ENCODE measurements at places on chromosomes 3 and 15.

- no peak for DNase-seq
Measured at GRCh38 chr3:57147071-57147470, 18.1 kb downstream of the IL17RD start.

DNA sequence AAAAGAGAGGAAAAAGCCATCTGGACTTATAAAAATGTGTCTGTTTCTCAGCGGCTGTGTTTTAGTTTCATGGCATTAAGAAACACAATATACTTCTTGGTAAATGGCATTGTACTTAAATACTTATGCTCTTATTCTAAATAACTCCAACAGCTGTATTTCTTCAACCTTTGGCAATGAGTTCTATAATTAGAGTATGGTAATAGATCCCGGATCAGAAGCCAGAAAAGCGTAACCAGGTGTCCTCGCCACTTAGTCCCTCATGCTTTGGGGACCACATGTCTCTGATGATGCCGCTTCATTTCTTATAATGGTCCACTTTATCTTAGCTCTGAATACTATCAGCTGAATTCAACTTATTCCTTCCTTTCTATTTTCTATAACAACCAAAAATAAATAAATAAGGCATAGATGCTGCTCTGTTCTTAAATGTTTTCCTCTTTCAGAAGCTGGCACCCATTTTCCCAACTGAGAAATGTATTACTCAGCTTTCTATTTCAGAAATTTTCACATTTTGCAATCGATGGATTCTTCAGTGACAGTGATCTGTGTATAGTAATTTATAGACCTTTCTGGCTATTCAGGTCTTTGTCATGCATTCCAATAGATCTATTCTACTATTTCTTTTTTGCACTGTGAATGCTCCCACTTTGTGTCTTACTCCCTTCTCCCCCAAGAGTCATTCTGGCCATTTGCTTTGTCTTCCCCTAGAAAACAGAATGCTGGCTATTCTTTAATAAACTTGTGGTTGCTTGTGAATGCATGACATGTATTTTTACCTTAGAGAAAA, 87.6 kb upstream of the KBTBD8 start:
- no peak for DNase-seq

DNA sequence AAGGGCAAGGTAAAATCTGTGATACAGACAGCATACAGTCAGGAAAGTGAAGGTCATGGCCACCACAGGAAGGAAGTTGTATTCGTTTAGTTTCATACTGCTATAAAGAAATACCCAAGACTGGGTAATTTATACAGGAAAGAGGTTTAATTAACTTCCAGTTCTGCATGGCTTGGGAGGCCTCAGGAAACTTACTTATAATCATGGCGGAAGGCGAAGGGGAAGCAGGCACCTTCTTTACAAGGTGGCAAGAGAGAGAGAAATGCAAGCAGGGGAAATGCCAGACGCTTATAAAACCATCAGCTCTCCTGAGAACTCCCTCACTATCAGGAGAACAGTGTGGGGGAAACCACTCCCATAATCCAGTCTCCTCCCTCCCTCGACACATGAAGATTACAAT, 353.7 kb upstream of the SEMA6D start:
- no peak for DNase-seq

GRCh38 chr3:182632077-182632393, 161.3 kb upstream of the ATP11B start:
- DNase-seq, result no peak

GRCh38 chr15:70856884-70857561, 3.1 kb upstream of the LARP6 start:
- DNase-seq, result no peak

- DNase-seq, result no peak
Measured at GRCh38 chr3:31550452-31551251, 17.9 kb downstream of the STT3B start.

DNA sequence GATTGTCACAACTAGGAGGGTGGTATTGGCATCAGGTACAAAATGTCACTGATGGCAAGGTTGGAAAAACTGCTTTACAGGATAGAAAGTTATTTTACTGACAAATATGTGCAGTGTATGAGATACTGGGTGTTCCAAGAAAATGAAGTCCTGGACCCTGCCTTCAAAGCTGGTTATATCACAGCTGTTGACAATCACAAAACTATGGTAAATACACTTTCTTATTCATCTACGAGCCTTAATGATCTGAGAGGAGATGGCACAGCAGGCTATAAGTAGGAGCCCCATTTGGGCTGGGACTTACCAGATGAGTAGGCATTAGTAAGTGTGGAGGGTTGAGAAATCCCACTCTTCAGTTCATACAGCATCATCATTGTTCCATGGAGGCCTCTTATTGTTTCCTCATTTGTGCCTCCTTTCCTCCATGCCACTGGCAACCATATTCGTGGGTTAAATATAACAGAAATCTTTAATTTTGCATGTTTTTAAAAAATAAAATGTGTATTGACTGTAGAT, 66.9 kb downstream of the CMTM8 start:
- no peak for DNase-seq

GRCh38 chr3:141218162-141218835, 13.3 kb upstream of the PXYLP1 start:
- no peak for DNase-seq

- DNase-seq, result no peak
Measured at GRCh38 chr15:89495638-89496145, 691 bp downstream of the RHCG start.

Measured in stimulated activated CD4-positive, alpha-beta T cell treated with anti-CD3 and anti-CD28 coated beads, Interleukin-1b, Interleukin-23, amount 100 ng/mL, for 24 hours (primary cell).